ENCODE measurements at places on chromosomes 5 and 9.

GRCh38 chr9:24620741-24621140, 75.0 kb upstream of the IZUMO3 start:
- DNase-seq = peak; percentile 2

GRCh38 chr5:40680741-40681362, 1.1 kb downstream of the PTGER4 start:
- no peak for DNase-seq

GRCh38 chr5:3778000-3778550, 182.4 kb downstream of the IRX1 start:
- no peak for DNase-seq

DNA sequence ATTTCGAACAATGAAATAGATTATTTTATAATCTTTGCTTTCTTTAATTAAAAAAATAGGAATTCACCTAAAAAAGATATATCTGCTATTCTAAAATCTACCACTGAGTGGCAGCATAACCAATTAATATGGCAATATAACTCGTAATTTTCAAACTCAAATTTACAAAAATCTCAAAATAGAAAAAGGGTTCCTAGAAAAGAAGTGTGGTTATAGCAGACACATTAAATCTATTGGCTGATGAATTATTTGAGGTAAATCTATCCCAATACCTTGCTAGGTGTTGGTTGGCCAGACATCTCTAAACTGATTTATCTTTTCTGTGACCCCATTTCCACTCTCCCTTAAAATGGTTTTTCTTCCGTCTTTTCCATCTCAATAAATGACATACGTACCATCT, 30.2 kb upstream of the NRG2 start:
- DNase-seq = no peak

GRCh38 chr5:100840370-100840769, 62.7 kb downstream of the ST8SIA4 start:
- no peak for DNase-seq

DNA sequence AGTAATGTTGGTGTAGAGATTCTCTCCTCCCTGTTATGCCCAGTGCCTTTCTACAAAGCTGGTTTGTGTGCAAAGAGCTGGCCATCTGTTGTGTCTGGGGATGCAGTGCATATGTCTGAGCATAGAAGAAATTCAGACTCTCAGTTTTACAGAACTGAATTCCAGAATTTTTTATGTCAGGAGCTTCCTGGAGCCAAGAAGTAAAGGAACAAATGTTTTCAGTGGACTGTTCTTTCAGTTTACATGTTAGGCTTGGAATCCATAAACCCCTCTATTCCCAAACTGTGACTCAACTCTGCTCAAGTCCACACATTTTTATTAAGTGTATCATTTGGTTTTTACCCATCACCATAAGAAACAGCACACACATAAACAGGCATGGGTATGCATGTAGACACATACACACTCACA, 366.0 kb downstream of the BRINP1 start:
- no peak for DNase-seq

- DNase-seq = no peak
Observed at GRCh38 chr5:108801301-108801700, 53.6 kb downstream of the FER start.

- DNase-seq = peak; percentile 34
Observed at GRCh38 chr5:140157032-140157781, 17.8 kb upstream of the CYSTM1 start.

DNA sequence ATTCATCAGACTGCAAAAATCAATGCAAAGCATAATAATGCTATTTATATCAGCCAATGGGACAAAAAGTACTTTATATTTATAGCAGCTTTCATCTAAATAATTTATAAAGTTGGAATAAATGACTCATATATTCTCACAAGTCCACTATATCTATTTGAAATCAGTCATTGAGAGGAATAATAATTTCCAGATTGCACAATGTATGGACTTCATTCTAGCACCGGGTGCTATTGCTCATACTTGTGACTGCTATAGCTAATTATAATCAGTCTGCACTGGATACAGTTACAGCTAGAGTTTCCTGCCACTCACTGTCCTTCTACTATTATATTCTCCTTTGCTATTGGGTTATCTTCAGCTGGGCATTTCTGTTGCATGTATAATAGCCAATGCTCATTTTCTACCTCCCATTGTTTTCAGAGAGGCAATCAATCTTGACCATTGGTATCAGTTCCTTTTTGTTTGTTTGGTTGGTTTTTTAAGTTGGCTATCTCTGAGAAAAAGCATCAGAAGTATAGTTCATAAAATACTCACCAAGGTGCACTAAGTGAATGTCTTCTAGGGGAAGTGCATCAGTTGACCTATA, 1.9 kb downstream of the CDH18 start:
- DNase-seq = no peak

GRCh38 chr5:166111021-166111420, 2180.4 kb upstream of the WWC1 start:
- DNase-seq = no peak

- DNase-seq = no peak
Observed at GRCh38 chr5:1814183-1815020, 13.2 kb downstream of the NDUFS6 start.
